Right lobe of liver (tissue), 6 donors: ENCODE measurements at places on chromosomes 2 and 18. TPM values are rescaled to one million over a fixed set of nuclear protein-coding genes. Genes with fewer than 3 reads are reported as not detected.

The ZNF396 gene
- 1.6 TPM for total RNA-seq

The TMEM37 gene
- total RNA-seq, result 43.1 TPM

The MOGAT1 gene
- 8.1 TPM for total RNA-seq

The CSRNP3 gene
- 1.4 TPM for total RNA-seq

The FAM124B gene
- 0.56 TPM for total RNA-seq

The ORC4 gene
- total RNA-seq, result 20.7 TPM

The RNU2-63P gene
- 2.6 TPM for total RNA-seq

The CCT7 gene
- total RNA-seq, result 101 TPM

The TUBA3E gene
- not detected for total RNA-seq

The TXNDC2 gene
- not detected for total RNA-seq

The APOB gene
- total RNA-seq, result 2,883 TPM

The NPHP1 gene
- total RNA-seq, result 0.51 TPM

The RIT2 gene
- not detected for total RNA-seq

The HOXD10 gene
- total RNA-seq, result not detected

The SPP2 gene
- 54.8 TPM for total RNA-seq

The ATL2 gene
- 56.0 TPM for total RNA-seq

The CYP26B1 gene
- total RNA-seq, result 0.93 TPM

The LYPD6B gene
- not detected for total RNA-seq

The FN1 gene
- total RNA-seq, result 2,092 TPM

The PRSS56 gene
- total RNA-seq, result not detected

The CCDC68 gene
- total RNA-seq, result 3.1 TPM

The PAPOLG gene
- 5.9 TPM for total RNA-seq

The CNDP2 gene
- total RNA-seq, result 178 TPM

The MAP3K19 gene
- not detected for total RNA-seq

The CCDC85A gene
- total RNA-seq, result 0.14 TPM

The SMC6 gene
- 12.8 TPM for total RNA-seq

The SETBP1 gene
- 16.9 TPM for total RNA-seq

The UGT1A5 gene
- 1.5 TPM for total RNA-seq

The PMAIP1 gene
- total RNA-seq, result 0.51 TPM

The RESP18 gene
- not detected for total RNA-seq

The GYPC gene
- total RNA-seq, result 2.9 TPM

The MEP1B gene
- not detected for total RNA-seq

The GALM gene
- total RNA-seq, result 39.3 TPM

The ALPI gene
- total RNA-seq, result 0.25 TPM

The CCL20 gene
- total RNA-seq, result not detected

The TTN gene
- 0.51 TPM for total RNA-seq

The CNTNAP5 gene
- total RNA-seq, result not detected

The EHD3 gene
- 9.4 TPM for total RNA-seq
